Karpas-422 (cell line): ENCODE measurements at places on chromosomes 12 and 14.
A peak's percentile ranks its signal among the peaks of the same experiment; 100 is the strongest.

DNA sequence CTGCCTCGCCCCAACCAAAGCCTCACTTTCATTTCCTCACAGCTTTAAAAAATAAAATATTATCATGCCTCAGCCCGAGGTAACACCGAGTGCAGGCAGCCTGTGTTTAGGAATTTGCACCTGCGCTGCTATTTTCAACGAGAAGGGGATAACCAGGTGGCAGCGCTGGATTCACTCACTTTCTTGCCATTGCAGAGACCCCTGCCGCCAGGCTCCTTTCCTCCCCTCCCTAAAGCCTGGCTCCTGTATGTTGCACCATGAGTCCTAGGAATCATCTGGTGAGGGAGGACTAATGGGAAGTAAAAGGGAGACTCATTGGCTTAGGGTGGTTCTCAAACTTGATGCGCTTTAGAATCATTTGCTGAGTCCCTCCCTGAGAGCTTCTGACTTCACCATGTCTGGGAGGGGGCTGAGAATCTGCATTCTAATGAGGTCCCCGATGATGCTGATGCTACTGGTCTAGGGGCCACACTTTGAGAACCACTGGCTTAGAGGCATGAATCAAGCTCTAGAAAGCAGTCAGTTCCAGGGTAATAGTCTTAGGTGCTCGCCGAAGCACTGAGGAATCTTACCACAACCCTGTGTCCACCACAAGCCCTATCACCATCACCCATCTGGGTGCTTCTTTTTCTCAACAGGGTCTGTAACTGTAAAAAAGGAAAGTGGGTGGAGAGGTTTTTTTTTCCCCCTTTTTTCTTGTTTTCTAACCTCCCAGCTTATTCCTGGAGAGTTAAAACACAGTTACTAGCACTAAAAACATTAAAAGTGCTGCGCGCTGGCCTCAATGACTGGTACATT, 83.8 kb downstream of the SLC38A1 start:
- peaks cover 30% of the 10 kb centered on the region for H3K4me1 ChIP-seq
- no peak overlapping the region for H3K4me3 ChIP-seq
- no peak overlapping the region for H3K27ac ChIP-seq
- peaks cover 13% of the 10 kb centered on the region for H3K36me3 ChIP-seq
- DNase-seq: no peak
- no peaks in the 10 kb centered on the region for H3K27me3 ChIP-seq

DNA sequence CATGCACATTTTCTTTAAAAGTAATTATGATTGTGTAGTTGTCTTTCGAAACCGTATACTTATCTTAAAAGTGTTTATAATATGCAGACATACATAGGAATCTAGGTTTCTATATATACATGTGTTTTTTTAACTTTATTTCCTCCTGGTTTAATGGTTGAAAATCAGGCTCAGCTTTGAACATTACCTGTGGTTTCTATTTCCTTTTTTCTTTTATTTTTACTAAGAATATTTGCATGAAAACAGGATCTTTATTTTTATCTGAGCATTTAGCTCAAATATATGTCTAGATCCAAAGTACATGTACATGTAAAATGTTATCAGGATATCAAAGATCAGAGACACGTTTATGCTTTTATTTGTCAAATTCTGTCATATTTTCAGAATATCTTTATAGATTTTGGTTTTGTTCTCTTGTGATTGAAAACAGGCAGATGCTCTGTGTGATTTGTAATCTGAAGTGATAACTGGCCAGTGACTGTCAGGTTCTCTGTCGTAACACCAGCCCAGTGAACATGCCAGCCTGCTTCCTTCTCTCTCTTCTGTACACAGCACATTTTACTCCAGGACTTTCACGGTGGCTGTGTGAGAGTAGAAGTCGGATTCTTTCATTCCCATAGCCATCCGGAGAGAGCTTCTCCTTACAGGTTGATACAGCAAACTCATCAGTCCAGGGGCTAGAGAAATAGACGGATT, 13.7 kb downstream of the TCTN1 start:
- H3K4me3 ChIP-seq: peak overlapping the region; percentile 35
- H3K27me3 ChIP-seq: no peaks in the 10 kb centered on the region
- peaks cover 47% of the 10 kb centered on the region for H3K4me1 ChIP-seq

- peaks cover 9% of the 10 kb centered on the region for H3K36me3 ChIP-seq
- no peaks in the 10 kb centered on the region for H3K27me3 ChIP-seq
- H3K27ac ChIP-seq: peak overlapping the region; percentile 98
- DNase-seq: peak; percentile 71
Measured at GRCh38 chr14:38129705-38130104, 78.0 kb upstream of the SSTR1 start.

GRCh38 chr12:76374386-76375020, 26.3 kb upstream of the BBS10 start:
- no peaks in the 10 kb centered on the region for H3K27me3 ChIP-seq
- peaks cover 82% of the 10 kb centered on the region for H3K36me3 ChIP-seq
- no peaks in the 10 kb centered on the region for H3K4me1 ChIP-seq
- no peak overlapping the region for H3K4me3 ChIP-seq

DNA sequence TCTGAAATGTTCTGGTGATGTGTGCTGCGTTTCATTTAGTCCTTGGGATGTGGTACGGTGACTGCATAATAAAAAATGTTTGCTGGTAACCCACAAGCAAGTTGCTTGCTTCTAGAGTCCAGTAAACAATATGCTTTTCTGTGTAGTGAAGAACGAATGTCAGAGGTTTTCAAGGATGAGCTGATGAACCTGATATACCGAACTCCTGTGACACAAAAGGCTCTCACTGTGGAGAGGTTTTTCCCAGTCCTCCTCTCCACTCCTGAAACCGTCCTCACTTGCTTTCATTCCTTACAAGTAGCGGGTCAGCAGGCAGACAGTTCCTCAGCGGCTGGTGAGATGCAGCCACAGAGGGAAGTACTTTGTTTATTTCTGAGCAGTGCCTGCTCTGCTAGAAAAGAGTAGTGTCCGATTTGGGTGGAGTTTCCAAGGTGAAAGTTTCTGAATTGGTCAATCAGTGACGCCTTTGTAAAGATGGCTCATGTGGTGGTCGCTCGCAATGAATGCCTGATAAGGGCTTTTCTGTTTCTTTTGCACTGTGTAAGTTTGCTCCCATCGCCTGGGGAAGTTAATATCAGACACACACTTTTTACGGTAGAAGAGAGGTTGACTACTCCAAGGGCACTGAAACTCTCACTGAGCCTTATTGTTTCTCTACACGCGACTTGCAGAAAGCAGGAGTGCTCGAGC, 3.0 kb downstream of the ETV6 start:
- H3K4me1 ChIP-seq: peaks cover 35% of the 10 kb centered on the region
- DNase-seq: no peak

- H3K4me3 ChIP-seq: no peak overlapping the region
- H3K27me3 ChIP-seq: no peaks in the 10 kb centered on the region
- no peak overlapping the region for H3K27ac ChIP-seq
- DNase-seq: no peak
- H3K36me3 ChIP-seq: peaks cover 9% of the 10 kb centered on the region
Measured at GRCh38 chr12:57539134-57539768, 7.7 kb downstream of the DCTN2 start.

DNA sequence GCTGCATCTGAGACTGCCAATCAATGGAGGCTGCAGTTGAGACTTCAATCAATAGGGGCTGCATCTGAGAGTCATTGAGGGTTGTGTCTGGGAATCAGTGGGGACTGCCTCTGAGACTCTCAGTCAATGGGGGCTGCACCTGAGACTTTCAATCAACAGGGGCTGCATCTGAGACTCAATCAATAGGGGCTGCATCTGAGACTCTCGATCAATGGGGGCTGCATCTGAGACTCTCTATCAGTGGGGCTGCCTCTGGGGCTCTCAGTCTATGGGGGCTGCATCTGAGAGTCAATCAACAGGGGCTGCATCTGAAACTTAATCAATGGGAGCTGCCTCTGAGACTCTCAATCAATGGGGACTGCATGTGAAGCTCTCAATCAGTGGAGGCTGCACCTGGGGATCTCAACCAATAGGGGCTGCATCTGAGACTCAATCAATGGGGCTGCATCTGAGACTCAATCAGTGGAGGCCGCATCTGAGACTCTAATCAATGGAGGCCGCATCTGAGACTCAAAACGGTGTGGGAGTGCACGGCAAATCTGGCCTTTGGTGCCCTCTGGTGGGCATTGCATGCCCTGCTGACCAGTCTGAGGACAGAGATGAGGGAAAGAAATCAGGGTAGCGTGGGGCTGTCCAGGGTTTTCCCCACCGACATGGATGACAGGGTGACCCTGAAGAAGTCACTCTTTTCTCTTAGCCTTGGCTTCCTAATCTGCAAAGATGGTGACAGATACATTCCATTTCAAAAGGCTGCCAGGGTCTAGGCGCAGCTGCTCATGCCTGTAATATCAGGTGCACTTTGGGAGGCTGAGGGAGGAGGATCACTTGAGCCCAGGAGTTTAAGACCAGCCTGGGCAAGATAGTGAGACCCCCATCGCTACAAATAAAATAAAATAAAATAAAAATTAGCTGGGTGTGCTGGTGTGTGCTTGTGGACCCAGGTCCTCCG, 41.3 kb upstream of the EIF5 start:
- no peaks in the 10 kb centered on the region for H3K27me3 ChIP-seq
- peak; percentile 94 for DNase-seq
- H3K27ac ChIP-seq: no peak overlapping the region
- no peaks in the 10 kb centered on the region for H3K4me1 ChIP-seq
- H3K4me3 ChIP-seq: no peak overlapping the region
- H3K36me3 ChIP-seq: no peaks in the 10 kb centered on the region

GRCh38 chr12:109444259-109444658, 32.8 kb downstream of the KCTD10 start:
- H3K27me3 ChIP-seq: no peaks in the 10 kb centered on the region
- H3K27ac ChIP-seq: no peak overlapping the region
- no peaks in the 10 kb centered on the region for H3K36me3 ChIP-seq
- no peak overlapping the region for H3K4me3 ChIP-seq
- no peaks in the 10 kb centered on the region for H3K4me1 ChIP-seq
- no peak for DNase-seq

DNA sequence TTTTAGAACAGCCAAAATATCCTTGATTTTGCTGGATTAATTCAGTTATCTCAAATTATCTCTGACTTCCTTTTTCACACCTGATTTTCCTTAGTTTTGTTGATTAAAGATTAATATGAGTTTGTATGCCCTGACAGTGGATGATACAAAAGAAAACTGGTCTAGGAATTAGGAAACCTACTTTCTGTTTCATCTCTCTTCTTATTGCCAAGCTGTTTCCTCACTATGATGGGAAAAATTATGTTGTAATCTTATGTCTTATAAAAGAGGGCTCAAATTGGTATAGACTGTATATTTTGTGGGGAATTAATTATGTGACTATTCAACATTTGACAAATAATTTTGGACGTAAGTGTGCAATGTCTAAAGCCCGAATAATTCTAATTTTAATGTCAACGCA, 271.6 kb downstream of the FBXL14 start:
- H3K27me3 ChIP-seq: no peaks in the 10 kb centered on the region
- no peak for DNase-seq
- H3K36me3 ChIP-seq: no peaks in the 10 kb centered on the region
- H3K27ac ChIP-seq: no peak overlapping the region
- peaks cover 31% of the 10 kb centered on the region for H3K4me1 ChIP-seq

GRCh38 chr14:25121337-25122129, 71.6 kb upstream of the STXBP6 start:
- H3K36me3 ChIP-seq: no peaks in the 10 kb centered on the region
- no peaks in the 10 kb centered on the region for H3K27me3 ChIP-seq
- no peak overlapping the region for H3K27ac ChIP-seq
- no peak for DNase-seq

GRCh38 chr14:55902241-55902640, 216.0 kb upstream of the PELI2 start:
- 0 out of 2 replicates have a peak, but pooled peaks cover 2% of the 10 kb centered on the region for H3K27me3 ChIP-seq
- no peaks in the 10 kb centered on the region for H3K36me3 ChIP-seq
- no peaks in the 10 kb centered on the region for H3K4me1 ChIP-seq
- no peak overlapping the region for H3K4me3 ChIP-seq
- no peak overlapping the region for H3K27ac ChIP-seq

DNA sequence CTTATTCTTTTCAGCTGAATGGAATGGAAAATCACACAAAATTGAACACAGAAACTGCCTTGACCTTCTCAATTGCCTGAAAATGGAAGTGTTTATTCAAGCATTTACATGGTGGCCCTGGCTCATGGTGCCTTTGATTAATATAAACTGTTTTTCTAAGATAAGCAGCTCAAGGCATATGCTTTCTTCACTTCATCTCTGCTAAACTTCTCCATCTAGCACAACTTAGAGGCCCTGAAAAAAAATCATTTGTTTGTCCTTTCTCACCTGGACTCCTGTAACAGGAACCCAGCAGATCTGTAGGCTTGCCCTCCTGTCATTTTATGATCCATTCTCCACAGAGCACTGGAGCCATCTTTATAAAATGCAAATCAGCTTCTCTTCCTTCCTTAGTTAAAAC, 117.5 kb upstream of the KRR1 start:
- H3K27me3 ChIP-seq: no peaks in the 10 kb centered on the region
- no peaks in the 10 kb centered on the region; the same call in 1 of the 2 replicates for H3K36me3 ChIP-seq
- peak; percentile 56 for DNase-seq
- peaks cover 35% of the 10 kb centered on the region for H3K4me1 ChIP-seq

GRCh38 chr12:51307655-51308593, 16.1 kb downstream of the BIN2 start:
- H3K27ac ChIP-seq: no peak overlapping the region
- no peak for DNase-seq
- no peaks in the 10 kb centered on the region for H3K4me1 ChIP-seq
- H3K36me3 ChIP-seq: no peaks in the 10 kb centered on the region
- H3K4me3 ChIP-seq: no peak overlapping the region

DNA sequence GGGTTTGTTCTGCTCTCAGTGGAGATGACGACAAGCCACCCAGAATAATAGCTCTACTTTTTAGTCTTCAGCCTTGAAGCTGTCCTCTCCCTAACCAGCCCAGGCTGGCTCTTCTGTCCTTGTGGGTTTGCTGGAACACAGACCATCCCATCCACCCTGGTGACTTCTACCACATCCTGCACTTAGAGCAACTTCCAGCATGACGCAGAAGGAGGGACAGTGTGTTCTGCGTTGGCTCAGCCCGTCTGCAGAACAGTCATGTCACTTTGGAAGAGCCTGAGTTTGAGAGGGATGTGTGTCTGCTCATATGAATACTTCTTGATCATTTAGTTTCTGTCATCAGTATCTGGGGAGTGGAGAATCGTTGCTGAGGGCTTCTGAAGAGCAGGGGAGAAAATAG, 198.0 kb downstream of the CACNA1C start:
- H3K36me3 ChIP-seq: no peaks in the 10 kb centered on the region
- H3K27ac ChIP-seq: no peak overlapping the region
- no peak overlapping the region for H3K4me3 ChIP-seq
- peaks cover 13% of the 10 kb centered on the region for H3K4me1 ChIP-seq

DNA sequence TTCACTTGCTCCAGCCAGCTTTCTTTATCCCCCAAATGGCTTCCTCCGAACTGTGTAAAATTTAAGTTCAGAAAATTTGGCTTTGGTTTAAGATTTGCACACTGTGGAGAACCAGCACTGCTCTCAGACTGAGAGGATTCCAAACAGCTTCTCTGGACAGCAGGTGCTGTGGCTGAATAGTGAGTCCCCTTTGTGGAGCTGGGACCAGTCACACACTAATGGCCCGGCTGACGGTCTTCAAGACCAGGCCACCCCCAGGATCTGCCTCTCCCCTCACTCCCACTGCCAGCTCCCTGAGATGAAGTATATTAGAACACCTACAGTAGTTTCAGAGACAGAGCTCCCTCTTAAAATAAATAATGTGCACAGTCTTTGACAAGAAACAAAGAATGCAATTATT, 267.3 kb downstream of the BCAT1 start:
- peaks cover 5% of the 10 kb centered on the region for H3K4me1 ChIP-seq
- H3K27ac ChIP-seq: no peak overlapping the region
- H3K4me3 ChIP-seq: no peak overlapping the region
- DNase-seq: no peak
